EL (cell line): ENCODE measurements at places on chromosomes 13 and 19.
A peak's percentile ranks its signal among the peaks of the same experiment; 100 is the strongest.

- peak; percentile 47 for DNase-seq
Measured at GRCh38 chr13:26051657-26052311, at the start of gene SHISA2. SHISA2 (minus strand) TSS chr13:26052016; CDS start chr13:26050975, 1,041 bp downstream.

DNA sequence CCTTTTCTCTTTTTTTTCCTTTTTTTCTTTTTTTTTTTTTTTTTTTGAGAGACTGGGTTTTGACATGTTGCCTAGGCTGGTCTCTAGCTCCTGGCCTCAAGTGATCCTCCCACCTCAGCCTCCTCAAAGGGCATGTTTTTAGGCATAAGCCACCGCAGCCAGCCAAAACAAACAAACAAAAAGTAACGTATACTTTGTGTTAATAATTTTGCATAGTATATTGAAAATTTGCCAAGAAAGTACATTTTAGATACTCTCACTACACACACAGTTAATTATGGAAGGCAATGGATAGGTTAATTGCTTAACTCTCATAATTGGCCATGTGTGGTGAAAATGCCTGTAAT lies 1.6 kb upstream of the RAB11B start:
- DNase-seq: no peak

- no peak for DNase-seq
Measured at GRCh38 chr19:41563854-41564514, 12.0 kb upstream of the CEACAM21 start.

- no peak for DNase-seq
Measured at GRCh38 chr13:111121506-111121905, 6.4 kb downstream of the ARHGEF7 start.

DNA sequence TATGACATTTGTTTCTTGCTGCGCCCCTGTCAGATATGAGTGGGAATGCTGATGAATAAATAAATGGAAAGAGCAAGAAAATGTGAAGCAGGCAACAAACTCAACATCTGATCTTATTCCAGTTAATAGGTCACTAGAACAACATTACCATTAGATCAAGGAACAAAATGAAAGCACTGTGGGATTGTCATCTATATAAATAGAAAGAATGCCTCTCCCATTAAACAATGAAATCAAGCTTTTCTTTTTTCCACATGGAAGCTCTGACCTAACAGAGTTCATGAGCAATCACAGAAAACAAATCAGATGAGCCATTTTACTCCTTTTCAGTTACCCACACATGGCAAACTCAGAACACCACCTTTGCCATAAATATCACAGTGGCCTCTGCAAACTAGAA lies 354.8 kb downstream of the SUCLA2 start:
- DNase-seq: no peak

DNA sequence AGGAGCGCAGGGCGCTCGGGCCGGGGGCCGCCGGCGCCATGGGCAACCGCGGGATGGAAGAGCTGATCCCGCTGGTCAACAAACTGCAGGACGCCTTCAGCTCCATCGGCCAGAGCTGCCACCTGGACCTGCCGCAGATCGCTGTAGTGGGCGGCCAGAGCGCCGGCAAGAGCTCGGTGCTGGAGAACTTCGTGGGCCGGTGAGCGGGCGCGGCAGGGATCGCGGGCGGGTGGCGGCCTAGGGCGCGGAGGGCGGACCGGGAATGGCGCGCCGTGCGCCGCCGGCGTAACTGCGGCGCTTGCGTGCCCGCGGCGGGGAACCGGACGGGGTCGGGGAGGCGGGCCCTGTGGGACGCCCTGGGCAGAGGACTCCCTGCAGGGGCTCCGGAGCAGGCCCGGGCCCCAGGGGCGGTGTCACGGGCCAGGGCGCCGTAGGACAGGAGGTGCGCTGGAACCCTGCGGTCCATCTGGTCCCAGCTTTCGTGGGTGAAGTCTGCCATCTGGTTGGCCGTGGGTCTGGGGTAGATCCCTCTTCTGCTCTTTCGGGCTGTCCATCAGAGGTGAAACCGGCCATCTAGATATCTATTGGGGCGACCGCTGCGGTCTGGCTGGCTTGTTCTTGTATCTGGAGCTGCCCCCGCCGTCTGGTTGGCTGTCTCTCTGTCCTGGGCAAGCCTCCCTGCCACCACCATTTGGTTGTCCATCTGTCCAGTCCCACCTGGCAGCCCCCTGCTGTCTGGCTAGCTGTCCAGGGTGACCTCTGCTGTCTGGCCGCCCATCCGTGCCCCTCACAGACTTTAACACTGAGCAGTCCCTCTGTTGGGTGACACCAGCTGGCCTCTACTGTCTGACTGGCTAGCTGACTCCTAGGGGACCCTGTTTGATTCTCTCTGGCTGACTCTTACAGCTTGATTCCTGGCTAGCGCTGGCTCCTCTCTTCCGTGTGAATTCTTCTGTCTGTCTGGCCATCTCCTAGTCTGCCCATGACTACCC lies 622 bp downstream of the DNM2 start:
- DNase-seq: no peak

DNA sequence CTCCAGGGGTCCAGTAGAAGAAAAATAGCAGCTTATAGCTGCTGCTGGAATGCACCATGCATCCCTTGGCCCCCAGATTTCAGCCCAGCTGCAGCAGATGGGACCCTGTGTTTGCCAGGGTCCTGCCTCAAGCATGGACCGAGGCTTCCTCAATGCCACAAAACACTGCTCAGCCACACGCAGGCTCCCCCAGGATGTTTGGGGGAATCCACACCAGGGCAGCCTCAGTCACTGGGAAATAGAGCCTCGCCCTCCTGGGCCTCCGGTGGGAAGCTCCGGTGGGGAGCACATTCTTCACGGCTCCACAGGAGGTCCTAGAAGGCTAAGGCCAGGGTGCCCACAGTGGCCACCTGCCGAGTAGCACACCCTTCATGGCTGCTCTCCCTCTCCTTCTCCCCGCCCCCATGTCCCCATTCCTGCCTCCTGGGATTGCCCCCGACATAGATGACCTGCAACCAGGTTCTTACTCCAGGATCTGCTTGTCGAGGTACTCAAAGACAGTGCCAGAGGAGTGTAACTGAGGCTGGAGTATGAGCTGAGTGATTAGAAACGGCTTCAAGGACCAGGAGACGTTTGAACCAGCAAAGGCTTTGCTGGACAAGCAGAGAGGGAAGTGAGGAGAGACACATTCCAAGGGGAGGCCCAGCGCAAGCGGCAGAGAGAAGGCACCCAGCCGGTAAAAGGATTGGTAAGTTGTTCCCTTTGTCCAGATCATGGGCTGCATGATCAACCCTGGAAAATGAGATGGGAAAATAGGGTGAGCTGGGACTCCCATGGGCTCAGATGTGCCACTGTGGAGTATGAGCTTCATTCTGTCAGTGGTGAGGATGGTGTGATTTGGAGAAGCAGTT lies 110.7 kb upstream of the UQCRFS1 start:
- DNase-seq: no peak

GRCh38 chr13:99722338-99722818 lies 221.1 kb downstream of the TM9SF2 start:
- no peak for DNase-seq

- DNase-seq: no peak
Measured at GRCh38 chr13:99406799-99407201, 94.5 kb upstream of the TM9SF2 start.

DNA sequence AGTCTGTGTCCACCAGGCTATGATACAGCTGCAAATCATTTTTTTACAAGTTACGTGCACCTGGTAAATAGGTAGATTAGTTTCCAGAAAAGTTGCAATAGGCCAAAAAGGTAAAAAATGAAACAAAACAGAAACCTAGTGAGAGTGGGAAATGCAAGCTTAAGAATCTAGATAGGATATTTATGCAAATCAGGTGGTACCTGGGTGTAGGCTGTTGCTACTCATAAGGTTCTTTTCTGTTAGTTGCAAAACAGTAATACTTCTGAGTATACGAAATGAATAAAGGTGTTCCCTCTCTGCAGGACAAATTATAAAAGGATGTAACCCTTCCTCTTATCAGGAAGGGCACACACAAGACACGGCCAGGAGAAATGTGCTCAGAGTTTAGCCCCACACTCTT lies 97.9 kb downstream of the UGGT2 start:
- no peak for DNase-seq

DNA sequence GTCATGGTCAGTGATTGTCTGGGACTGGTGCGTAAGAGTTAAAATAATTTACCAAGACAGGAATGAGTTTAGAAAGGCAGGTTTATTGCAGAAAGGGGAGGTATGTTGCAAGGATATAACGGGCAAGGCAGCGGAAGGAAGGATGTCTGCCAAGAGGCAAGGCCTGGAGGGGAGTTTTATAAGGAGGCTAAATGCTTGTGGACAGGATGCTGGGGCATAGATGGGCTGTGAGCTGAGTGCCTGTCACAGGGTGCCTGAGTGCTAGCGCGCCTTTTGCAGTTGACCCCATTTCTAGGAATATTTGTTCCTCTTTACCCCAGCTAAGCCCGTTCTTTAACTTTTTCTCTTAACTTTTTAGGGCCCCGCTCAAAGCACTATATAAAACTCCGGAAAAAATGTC lies 58.7 kb downstream of the TEX26 start:
- DNase-seq: no peak

GRCh38 chr13:79455331-79455730 lies 25.6 kb upstream of the NDFIP2 start:
- peak; percentile 86 for DNase-seq

DNA sequence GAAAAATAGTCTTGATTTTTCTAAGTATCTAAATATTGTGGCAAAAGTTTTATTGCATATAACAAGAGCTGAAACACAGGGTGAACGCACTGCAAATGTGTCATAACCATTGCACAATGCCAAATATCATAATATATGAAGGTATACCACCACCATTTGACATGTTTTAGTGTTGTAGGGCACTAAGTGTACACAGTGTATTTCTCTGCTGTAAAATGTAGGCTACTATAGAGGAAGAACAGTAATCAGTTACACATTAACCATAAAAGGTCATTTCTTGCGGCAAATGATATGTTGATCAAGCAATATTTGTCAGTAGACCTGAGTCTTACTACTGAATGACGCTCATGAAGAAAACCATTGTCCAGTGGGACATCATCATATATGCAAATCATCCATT lies 18.3 kb upstream of the KLF5 start:
- no peak for DNase-seq

DNA sequence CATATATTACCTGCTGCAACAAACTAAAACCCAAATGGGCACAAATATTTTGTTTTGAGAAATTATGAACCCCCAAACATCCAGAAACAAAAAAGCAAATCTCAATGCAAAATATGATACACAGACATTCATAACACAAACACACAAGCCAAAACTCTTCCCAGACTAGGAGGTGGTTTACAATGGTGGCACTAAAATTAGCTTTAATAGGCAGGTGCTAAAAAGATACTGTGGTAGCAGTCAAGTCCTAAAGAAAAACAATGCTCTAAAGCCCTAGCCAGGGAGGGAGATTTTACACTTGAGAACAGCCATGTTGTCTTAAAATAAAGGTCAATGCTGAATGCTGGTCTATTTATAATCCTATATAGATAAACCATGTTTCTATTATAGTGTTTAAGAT lies 65.0 kb downstream of the DOCK9 start:
- DNase-seq: no peak

- DNase-seq: no peak
Measured at GRCh38 chr19:5623397-5624017, 624 bp downstream of the SAFB start.

DNA sequence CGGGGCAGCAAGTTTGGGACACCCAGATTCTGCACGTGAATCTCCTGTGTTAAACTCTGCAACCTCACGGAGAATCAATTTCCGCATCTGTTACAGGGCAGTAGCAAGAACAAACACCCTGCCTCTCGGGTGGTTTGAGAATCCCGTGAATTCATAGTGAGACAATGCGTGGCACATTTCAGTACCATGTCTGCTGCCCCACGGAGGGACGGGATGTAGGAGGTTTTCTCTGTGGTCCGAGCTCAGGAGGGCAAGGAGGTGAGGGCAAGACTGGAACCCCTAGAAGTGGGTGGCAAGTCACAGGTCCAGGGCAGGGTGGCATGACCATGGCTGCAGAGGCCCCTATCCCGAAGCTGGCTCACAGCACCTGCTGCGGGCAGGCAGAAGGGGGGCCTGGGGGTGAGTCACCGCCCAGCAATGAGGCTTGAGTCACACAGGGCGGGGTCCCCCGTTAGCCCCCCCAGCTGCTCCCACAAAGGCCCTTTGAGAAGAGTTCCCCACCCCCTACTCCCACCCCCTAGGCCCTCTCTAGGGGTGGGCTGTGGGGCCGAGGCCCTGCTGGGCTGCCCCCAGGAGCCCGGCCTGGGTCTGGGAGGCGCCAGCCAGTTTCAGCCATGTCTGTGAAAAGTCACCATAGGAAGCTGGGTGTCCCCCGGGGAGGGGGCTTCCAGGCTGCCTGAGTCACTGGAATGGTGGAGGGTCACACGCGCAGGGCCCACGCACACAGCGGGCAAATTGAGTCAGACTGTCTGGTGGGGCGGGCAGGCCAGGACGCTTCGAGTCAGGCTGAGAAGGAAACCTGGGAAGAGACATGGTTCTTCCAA lies 25.8 kb upstream of the NANOS3 start:
- DNase-seq: peak; percentile 97

DNA sequence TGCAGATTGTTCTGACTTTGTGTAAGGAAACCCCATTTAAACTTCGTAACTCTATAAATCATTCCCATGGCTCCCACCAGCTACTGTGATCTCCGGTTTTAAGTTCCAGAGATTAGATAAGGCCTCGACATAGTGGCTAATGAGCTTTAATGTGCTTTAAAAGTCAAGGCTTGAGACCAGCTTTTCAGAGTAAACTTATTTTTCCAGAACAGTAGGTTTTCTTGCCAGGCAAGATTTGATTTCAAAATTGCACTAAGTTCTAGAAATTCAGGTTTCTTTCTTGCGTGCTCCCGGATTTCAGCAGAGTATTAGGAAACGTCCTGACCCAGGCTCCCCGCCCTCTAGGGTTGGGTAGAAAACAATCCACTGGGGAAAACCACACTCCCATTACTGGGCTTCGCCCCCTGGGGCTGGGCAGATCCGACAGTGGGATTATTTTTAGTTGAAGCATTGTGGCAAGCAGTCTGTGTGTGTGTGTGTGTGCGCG lies 43.3 kb downstream of the CRYL1 start:
- DNase-seq: no peak

- DNase-seq: no peak
Measured at GRCh38 chr13:52944697-52945096, 83.9 kb upstream of the OLFM4 start.

GRCh38 chr13:44110091-44110621 lies 230.5 kb downstream of the LACC1 start:
- no peak for DNase-seq

DNA sequence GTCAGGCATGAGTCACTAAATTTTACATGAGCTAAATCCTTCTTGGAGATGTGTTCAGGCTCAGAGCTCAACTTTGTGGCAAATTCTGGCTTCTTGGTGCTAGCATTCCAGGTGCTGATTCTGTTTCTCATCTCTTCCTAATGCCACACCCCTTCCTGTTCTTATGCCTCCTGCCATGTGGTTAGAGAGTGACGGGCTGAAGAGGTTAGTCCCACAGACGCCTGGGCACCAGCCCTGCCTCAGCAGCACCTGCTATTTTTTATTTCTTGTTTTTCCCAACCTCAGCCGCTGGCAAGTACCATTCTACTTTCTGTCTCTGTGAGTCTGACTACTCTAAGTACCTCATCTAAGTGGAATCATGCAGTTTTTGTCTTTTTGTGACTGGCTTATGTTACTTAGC lies 329.5 kb downstream of the KCNRG start:
- DNase-seq: no peak

GRCh38 chr13:111551204-111551820 lies 230.9 kb downstream of the TEX29 start:
- DNase-seq: no peak
